ENCODE measurements at places on chromosomes 5 and 9.

- DNase-seq = peak; percentile 32
Measured at GRCh38 chr9:4678679-4679267, 596 bp upstream of the CDC37L1 start.

GRCh38 chr9:135299239-135299590, 180.4 kb upstream of the PPP1R26 start:
- no peak for DNase-seq

- no peak for DNase-seq
Measured at GRCh38 chr9:125536776-125537175, 170.2 kb downstream of the MAPKAP1 start.

GRCh38 chr5:38157024-38157423, 101.3 kb upstream of the EGFLAM start:
- no peak for DNase-seq

DNA sequence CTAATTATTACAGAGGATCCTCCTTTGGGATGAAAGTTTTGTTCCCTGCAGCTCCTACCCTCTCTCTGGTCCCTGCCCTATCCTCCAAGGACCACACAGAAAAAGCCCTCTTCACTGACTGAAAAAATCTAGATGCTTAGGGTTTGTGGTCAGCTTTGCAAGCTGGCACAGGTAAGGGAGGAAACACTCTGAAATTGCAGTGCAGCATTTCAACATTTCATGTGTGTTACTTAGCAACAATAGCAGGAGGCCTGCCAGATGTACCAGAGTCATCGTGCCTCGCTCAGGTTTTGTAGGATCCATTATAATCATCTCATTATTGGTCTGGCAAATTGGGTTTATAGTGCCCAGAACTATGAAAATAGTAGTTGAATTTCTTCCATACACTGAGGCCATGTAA, 109.5 kb downstream of the PALM2AKAP2 start:
- DNase-seq = no peak

DNA sequence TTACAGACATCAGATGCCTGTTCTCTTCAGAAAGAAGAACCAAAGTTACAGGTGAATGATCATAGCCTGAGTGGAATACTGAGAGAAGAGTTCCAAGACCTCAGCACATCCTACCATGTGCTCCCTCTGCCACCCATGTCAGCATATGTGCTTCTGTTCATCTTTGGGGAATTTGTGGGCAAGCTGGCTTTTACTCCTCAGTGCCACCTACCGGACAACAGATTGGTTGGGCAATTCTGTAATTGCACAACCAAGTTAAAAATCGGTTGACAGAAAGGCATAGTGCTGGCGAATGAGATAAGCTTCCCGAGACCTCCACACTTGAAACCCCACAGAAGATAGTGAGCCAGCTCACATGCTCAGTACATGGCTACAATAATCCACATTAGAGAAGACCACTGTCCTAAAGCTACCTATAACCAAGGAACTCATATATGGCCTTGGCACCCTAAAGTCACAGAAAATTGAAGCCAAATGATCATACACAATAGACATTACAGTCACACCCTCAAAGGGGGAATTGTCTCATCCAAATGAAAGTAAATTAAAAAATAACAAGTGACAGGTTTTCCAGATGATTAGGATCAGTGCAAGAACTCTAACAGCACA, 1238.0 kb upstream of the NUDT12 start:
- no peak for DNase-seq

DNA sequence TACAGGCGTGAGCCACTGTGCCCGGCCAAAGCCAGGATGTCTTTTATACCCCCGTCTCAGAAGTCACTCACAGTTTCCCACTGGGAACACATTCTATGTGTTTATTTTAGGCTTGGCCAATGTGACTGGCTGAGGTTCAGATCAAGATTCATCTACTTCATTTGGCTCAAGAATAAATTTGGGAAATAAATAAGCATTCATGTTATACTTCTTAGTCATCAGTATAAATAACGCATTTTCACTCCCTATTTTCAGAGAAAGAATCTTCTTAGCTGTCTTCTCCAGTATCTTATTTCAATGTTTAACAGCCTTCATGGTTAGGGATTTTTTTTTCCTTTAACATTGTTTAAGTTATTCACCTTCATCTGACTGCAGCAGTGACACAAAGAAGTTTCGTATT, 11.8 kb downstream of the S100Z start:
- no peak for DNase-seq

GRCh38 chr9:79111653-79112052, 460.1 kb upstream of the TLE4 start:
- DNase-seq = no peak

DNA sequence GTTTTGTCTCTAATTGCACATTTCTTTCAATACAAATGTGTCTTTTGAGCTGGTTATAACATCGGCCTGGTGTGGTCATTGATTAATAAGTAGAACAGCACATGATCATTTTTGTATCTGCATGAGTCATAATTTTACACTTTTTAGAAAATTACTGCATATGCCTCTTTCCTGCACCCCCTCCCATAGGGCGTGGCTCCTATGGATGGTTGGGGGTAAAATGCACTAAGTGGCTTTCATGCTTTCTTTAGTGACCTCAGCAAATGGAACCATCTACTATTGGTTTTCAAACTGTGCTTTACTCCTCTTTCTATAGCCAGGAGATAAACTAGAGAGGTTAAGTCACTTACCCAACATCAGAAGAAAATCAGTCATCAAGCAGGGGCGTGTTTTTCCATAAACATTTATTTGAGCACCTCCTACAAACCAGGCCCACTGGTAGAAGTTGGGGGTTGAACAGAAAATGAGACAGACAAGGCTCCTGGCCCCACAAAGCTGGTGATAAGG, 3.8 kb downstream of the ANXA6 start:
- DNase-seq = no peak

DNA sequence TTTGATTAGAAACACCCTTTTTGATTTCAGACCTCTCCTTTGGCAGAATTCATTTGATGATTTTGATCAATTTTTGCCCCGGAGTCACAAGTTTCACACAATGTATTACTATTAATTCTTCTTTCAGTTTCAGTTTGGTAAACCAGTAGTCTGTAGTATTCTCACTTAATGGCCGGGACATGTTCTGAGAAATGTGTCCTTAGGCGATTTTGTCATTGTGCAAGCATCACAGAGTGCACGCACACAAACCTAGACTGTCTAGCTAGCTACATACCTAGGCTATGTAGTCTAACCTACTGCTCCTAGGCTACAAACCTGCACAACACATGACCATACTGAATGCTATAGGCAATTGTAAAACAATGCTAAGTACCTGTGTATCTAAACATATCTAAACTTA, 662.5 kb downstream of the IRX1 start:
- no peak for DNase-seq

GRCh38 chr5:151020304-151021110, at the start of gene GPX3:
Gene GPX3 (plus strand): TSS chr5:151020591. CDS start chr5:151020655, 64 bp downstream.
- DNase-seq = peak; percentile 83

GRCh38 chr5:57684299-57684702, 201.7 kb upstream of the ACTBL2 start:
- no peak for DNase-seq

DNA sequence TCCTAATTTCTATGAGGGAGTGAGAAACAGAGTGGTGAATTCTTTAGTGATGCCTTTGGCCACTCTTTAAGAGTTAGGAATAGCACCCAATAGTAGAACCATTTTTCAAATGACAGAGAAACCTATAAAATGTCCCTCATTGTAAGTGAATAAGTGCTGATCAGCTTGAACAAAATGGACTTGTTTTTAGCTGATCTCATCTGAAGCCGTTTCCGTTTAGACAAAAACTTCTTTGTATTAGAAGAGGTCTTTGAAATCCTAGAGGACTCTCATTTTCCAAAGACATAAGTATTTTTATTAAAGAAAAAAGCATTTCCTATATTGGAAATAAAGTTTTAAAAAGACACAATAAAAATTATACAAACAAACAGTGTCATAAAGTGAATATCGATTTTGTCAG, 273.9 kb downstream of the ARHGEF28 start:
- DNase-seq = no peak

DNA sequence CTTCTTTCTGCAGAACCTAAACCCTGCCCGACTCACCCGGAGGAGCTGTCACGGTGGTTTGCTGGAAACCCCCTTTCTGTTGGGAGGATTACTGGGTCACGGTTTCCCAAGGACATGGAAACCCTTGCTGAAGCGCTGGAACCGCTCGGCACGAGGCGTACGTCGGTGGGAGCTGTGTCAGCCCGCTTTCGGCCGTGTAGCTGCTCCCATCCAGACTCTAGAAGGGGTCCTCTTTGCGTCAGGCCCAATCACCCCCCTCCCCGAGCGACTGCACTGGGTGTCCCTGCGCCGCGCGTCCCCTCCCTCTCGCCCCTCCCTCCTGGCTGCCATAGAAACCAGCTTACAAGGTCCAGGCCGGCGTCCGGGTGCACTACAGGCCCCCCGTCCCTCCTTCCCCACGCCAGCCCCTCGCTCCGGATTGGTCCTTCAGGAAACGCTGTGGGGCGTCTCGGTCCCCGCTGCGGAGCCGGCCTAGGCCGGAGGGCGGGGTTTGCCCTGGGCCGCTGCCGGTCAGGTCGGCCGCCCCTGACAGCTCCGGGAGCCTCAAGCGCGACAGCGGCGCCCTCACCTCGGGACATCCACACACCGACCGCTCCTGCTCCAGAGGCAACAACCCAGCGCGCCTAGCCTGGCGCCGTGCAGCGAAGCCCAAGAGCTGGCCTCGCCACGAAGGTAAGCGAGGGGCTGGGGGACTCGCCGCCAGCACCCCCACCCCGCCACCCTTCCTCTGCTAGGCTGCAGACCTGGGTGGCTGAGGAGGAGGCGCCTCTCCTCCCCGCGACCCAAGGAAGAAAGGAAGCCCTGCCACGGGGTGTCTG, at the start of gene NIM1K:
TSS of gene NIM1K (plus strand) at position 486 of the 818 bp plus-strand sequence. CDS start 53,551 bp downstream, outside the sequence.
- peak; percentile 96 for DNase-seq

DNA sequence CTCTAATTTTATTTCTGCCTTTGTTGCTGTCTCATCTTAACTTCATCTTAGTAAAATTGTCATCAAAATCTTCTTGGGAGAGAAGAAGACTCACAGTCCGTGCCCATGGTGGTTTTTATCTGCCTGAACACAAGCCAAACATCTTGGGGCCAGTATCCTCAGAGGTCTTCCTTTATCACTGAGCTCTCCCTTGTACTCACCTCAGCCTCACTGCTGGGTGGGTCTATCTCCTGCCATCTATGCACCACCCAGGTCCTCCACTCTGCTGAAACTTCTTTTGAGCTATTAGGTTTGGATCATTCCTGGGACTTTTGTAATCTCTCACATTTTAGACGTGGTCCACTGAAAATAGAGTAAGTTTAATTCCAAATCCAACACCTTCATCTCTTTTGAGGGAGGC, 116.3 kb upstream of the EPB41L4A start:
- no peak for DNase-seq

DNA sequence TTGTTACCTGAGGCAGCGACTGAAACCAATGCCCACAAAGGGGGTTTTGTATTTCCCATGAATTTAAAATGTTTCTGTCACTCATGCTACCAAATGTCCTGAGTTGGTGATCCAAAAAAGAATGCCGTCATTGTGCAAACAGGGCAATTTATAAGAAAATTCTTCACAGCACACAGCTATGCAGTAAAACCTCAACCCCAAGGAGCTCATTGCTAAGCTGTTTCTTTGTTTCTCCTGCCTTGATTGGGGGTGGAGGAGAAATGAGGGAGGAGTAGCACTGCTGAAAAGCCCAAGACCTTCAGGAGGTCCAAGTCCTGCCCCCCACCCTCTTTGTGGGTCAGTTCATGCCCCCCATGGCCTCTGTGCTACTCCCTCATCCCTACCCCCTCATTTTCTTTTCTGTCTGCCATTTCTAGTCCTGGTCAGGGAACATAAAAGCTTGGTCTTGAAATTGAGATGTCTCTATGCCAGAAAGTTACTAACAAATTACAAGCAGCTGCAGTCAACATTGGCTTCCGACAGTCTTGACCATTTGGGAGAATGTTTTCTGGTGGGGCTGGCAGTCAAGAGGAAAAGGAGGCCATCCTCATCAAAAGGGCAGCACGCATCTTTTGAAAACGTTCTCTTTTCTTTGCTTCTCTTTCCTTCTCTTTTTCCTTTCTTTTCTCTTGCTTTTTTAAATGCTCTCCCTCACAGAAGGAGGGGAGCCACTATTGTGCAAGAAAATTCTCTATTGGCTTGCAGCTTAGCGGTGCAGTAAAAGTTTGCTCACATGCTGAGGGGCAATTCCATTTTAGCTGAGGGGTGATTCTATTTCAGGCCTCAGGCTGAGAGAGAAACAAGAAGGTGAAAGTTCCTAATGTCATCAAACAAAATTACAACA, 133.3 kb downstream of the GCNT1 start:
- DNase-seq = no peak

- DNase-seq = no peak
Measured at GRCh38 chr9:108290839-108291585, 564.8 kb downstream of the ACTL7B start.

DNA sequence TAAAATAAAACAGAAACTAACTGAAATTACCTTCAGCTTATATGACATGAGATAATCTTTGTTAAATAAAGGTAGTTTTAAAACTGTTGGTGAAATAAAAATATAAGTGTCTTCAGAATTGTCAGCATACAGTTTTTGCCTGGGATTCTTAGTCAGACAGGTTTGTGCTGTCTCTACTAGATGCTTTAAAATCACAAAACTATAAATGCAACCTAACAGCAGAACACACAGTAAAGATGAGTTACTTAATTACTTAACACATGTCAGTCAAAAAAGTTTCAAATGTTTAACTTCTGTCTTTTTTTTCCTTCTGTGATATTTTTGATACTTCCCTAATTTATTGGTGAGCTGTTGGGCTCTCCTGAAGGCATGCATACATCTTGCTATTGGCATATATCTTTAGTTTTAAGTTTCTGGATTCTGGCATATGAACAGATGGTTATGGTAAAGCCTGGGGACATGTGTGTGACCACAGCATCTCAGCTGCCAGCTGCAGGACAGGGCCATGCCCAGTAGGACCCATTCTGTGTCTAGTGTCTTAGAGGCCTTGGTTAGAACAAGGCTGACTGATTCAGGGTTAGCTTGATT, 231.1 kb upstream of the NUDT12 start:
- no peak for DNase-seq

GRCh38 chr9:79201636-79202035, 370.1 kb upstream of the TLE4 start:
- no peak for DNase-seq

DNA sequence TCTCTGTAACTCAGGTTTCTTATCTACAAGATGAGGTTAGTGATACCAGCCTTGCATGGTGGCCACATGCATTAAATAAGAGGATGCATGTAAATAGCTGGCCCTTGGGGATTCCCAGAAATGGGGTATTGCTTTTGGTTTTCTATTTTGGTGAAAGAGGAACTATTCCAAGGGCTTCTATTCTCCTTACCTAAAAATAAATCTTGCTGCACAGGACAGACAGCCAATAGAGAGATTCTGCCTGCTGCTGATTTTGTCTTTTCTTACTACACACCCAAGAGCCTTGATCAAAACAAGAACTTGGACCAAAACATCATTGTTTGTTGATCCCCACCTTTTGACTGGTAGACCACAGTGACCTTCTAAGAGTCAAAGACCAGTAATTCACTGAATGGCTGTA, 161.8 kb downstream of the PJA2 start:
- no peak for DNase-seq

- no peak for DNase-seq
Measured at GRCh38 chr9:114350636-114351401, 21.1 kb downstream of the ORM2 start.

GRCh38 chr9:995192-995591, 18.7 kb downstream of the DMRT3 start:
- DNase-seq = no peak
